ENCODE measurements at places on chromosomes 5 and 9.

DNA sequence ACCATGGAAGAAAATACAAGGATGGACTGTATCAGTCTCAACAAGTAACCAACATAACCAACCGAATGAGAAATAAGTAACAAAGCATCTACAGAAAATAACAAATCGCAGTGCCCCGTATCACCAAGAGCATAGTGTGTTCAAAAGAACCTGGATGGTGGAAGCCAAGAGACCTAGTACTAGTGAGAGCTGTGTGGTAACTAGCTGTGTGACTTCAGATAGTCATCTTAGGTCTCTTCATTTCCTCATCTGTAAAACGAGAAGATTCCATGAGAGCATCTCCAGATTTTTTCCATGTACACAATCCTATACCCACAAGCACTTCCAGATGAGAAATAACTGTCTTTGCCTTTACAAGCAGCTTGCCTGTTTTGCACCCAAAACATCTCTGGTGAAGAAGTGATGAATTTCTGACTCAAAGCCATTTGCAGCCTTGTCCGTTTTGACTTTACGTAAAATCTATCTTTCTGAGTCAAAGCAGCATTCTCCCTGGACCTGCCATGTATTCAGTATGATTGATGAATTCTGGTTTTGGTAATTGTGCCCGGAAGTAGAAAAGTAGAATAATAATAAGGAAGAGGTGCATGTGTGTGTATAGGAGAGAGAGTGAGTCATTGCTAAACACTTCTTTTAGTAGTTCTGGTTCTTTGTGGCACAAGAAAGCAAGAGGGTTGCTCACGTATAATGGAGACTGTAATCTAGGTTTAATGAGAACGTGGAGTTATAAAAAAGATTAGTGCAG lies 41.0 kb downstream of the AOPEP start:
- DNase-seq = no peak

DNA sequence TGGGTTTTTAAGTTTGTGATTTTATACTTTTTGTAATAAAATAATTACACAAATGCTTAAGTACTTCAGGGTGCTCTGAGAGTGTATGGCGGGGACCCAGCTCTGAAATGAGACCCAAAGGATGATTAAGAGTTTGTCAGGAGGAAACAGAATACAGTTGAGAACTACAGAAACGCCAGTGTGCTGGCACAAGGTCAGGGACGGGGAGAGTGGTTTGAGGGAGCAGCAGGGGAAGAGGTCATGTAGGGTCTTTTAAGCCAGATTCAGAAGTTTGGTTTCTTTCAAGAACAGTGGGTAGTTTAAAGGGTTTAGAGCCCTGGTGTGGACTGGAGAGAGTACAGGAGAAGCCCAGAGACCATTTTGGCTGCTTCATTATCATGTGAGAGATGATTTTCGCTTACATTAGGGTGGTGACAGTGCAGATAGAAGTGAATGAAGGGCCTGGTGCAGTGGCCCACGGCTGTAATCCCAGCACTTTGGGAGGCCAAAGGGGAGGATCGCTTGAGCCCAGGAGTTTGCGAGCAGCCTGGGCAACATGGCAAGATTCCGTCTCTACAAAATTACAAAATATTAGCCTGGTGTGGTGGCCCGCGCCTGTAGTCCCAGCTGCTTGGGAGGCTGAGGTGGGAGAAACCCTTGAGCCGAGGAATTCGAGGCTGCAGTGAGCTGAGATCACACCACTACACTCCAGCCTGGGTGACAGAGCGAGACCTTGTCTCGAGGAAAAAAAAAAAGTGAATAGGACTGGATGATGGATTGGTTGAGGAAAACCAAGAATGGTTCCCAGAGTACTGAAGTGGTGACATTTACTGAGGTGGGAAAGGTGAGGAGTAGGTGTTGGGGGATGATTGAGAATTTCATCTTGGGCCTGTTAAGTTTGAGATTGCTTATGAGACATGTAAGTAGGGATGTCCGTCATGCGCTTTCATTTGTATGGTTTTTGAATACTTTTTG lies 1.4 kb upstream of the ETF1 start:
- no peak for DNase-seq

DNA sequence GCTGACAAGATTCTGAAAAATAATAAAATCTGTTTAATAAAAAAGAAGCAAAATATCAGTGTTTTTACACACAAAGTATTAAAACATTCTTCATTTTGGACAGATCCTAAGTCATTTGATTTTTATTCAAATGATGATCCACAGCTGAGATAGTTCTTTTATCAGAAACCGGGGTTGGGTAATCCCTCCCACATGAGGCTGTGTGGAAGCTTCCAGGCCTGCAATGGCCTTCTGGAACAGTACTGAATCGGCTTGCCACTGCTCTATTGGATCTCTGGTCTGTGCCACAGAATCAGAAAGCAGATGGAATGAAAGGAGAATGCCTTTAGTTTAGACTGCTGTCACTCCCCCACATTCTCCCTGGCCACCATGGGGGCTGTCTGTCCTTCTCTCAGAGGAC lies 6.1 kb upstream of the C5orf58 start:
- no peak for DNase-seq

DNA sequence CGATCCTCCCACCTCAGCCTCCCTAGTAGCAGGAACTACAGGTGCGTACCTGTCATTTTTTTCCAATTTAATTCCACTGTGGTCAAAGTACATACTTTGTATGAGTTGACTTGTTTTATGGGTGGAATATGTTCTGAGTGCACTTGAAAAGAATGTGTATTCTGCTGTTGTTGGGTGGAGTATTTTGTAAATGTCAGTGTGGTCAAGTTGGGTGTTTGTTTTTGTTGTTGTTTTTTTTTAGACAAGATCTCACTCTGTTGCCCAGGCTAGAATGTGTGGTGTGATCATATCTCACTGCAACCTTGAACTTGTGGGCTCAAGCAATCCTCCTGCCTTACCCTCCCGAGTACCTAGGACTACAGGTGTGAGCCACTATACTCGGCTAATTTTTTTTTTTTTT lies 17.9 kb downstream of the SLC25A25 start:
- DNase-seq = no peak

DNA sequence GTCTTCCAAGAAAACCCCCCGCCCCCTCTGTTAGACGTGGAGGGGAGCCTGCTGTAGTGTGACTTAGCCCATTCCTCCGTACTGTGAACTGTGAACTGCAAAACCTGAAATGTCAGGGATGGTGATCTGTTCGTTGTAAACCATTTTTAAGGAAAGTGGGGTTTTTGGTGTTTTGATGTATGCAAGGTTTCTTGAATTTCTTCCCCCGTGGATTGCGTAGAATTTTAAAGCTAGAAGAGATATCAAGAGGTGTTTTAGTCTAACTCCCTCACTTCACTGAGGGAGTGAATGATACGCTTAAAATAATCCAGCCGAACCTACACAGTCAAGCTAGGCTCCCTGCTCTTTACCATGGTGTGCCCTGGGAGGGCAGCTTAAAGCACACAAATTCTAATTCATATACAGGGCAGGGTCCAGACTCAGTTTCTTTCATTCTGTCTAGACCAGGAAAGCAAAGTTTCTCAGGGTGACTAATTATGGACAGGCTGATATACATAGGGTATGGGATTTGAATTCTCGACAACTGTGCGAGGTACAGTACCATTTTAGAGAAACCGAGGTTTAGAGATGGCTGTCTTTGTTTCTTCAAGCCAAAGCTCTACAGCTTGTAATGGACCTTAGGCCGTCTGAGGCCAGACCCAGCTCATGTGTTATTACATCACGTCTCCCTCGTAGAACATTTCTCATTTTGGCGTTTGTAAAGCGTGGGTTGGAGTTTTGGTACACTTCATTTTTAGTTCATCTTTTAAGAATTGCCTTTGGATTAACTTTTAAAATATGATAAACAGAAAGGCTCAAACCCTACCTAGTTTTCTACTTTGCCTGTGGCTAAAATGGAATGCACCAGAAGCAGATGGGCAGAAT lies 2.7 kb downstream of the PTGER4 start:
- no peak for DNase-seq

- no peak for DNase-seq
Observed at GRCh38 chr5:159417170-159417569, 86.9 kb upstream of the IL12B start.

- DNase-seq = no peak
Observed at GRCh38 chr9:32413424-32413823, 29.0 kb downstream of the ACO1 start.

DNA sequence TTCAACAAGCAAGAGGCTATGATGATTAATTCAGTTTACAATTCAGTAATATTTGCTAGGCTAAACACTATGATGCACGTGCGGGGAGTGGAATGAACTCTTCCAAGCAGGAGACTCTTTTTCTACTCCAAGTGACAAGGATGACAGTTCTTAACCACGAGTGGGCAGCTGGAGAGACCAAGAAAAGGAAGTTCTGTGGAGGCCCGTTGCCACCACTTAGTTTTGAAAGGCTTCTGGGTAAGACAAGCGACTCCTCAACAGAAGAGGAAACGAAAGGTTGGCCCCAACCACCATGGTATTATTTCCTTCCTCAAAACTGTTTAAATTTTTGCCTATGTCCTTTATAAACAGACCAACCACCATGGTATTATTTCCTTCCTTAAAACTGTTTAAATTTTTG lies 2.8 kb downstream of the DCAF12 start:
- no peak for DNase-seq

GRCh38 chr9:128098297-128099230 lies 29.0 kb downstream of the PTGES2 start:
- peak; percentile 65 for DNase-seq

DNA sequence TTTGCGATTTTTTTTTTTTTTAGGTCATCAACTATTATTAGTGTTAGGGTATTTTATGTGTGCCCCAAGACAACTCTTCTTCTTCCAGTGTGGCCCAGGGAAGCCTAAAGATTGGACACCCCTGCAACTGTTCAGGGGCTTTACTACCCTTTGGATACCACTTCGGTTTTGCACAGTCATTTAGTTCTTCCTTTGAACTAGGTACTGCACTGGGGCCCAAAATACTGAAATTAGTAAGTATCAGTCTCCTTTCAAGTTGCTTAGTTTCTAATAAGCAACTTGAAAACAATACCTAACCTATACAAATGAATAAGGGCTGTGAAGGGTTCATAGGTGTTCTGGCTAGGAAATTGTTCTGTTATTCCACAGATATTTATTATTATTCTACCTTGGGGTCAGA lies 45.3 kb downstream of the CWC27 start:
- no peak for DNase-seq

DNA sequence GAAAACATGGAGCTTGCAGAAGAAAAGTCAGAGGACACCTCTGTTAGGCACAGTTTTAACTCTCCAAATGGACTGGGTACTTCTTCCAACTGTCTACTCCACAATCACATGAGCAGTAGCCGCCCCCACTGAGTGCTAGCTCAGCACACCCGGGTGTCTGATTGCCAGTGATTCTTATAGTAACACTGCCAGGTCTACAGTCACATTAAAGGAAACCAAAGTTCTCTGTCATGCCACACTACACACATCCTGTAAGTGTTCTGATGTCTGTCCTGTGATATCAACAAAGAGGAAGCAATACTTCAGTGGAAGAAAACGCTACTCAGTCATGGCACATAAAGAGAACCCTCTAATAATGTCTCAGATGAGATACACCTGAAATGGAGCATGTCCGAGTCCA lies at the start of gene HAVCR2:
Gene HAVCR2, minus strand, starts transcription at position 69 of the 400 bp plus-strand sequence. Its CDS starts 61 bp downstream, at position 8.
- peak; percentile 34 for DNase-seq

GRCh38 chr9:130143958-130144366 lies 28.2 kb upstream of the NCS1 start:
- DNase-seq = no peak

GRCh38 chr9:99177576-99178366 lies 44.0 kb downstream of the ALG2 start:
- no peak for DNase-seq

GRCh38 chr9:90999425-91000397 lies 198.1 kb downstream of the SYK start:
- DNase-seq = no peak

DNA sequence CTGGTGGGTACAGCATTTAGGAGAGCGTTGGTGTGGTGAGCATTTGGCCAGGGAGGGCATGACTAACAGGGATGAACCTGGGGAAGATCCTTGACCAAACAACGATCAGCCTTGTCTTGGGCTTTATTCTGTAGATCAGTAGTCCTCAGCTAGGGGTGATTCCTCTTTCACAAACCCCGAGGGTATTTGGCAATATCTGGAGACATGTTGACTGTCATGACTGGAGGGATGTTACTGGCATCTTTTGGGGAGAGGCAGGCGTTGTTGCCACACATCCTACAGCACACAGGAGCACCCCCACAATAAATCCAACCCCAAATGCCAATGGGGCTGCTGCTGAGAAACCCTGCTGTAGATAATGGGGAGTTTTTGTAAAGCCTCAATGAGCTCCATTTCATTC lies 43.9 kb downstream of the OSTF1 start:
- no peak for DNase-seq

DNA sequence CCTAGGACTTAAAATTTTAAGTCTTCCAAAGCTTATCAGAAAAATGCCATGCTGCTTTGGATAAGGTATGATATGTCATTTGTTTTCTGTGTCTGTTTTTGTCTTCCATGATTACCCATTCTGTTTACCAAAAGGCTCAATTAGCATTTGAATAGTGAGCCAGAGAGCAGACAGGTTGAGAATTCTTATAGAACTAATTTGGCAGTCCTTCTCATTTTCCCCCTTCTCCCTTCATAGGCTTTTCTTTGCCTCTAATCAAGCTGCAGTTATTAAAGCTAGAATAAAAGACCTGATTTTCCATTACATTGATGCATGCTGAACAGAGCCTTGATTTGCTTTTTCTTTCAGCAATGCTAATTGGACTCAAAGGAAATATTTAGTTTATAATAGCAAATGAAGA lies 993.0 kb downstream of the MAT2B start:
- DNase-seq = no peak

GRCh38 chr9:126608551-126608950 lies 5.2 kb upstream of the LMX1B start:
- DNase-seq = no peak

DNA sequence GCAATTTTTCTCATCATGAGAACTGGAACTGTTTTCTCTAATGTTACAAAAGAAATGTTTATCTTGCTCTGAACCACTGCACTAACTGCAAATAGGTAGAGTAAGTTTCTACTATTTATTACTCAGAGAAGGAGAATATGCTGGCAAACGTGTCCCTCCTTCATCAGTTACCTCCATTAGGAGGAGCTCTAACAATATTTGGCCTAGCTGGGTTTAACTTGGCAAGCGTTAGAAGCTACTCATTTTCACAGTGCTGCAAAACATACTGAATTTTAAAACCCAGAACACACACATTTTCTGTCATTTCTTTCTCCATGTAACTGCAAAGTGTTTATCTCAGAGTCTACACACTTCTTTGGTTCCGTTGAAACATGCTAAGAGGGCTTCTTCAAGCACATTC lies 101.0 kb upstream of the GABRG2 start:
- no peak for DNase-seq

All from activated CD4-positive, alpha-beta T cell treated with anti-CD3 and anti-CD28 coated beads, Interleukin-2, amount 50 U/mL, for 4 hours (primary cell).